ENCODE measurements at places on chromosomes 4 and X.

DNA sequence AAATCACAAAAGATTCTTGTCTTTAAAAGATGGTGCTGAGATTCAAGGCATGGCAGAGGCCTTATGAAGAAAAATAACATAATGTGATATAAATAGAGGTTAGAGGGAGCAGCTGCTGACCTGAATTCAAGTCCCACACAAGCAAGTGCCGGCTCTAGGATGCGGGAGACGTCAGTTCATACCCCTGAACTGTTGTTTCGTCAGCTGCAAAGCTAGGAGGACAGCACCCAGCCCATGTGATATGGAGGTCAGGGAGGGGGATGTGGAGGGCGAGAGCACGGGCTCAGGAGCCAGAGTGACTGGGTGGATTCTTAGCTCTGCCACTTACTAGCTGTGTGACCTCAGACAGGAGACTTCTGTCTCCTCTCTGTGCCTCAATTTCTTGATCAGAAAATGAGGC lies 77.9 kb downstream of the JAKMIP1 start:
- DNase-seq = no peak

DNA sequence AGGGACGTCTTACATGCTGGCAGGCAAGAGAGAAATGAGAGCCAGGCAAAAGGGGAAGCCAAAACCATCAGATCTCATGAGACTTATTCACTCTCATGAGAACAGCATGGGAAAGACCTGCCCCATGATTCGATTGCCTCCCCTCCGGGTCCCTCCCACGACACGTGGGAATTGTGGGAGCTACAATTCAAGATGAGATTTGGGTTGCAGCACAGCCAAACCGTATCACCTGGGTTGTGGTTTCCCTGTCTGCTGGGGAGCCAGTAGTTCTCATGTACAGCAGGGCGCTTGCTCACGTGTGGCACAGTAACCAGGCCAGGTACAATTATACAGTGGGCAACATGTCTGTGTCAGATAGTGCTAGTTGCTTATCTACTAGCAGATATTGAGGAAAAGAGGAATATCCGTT lies 11.1 kb upstream of the RS1 start:
- DNase-seq = no peak

DNA sequence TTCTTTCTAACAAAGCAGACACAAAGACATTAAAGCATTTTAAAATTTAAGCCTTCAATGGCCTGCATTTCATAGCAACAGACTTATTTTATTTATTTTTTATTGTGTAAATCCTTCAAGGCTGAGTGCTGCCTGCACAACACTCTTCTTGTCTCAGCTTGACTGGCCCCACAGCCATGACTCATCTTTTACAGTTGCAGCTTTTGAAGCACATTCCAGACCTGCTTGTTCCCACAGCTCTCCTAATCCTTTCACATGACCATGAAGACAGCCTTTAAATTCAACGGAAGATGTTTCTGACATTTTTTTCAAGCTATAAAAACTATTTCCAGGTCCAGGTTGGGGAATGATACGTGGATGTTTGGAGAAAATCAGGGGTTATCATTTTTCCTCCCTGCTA lies 276.9 kb upstream of the TACR3 start:
- no peak for DNase-seq

GRCh38 chr4:77344001-77344400 lies 187.0 kb downstream of the CCNG2 start:
- DNase-seq = no peak

GRCh38 chr4:148510211-148510610 lies 68.0 kb upstream of the NR3C2 start:
- DNase-seq = no peak

GRCh38 chr4:103998756-103999155 lies 279.0 kb upstream of the TACR3 start:
- no peak for DNase-seq

GRCh38 chrX:456146-456545 lies 69.4 kb upstream of the PPP2R3B start:
- DNase-seq = no peak

- DNase-seq = no peak
These were observed 48.1 kb upstream of the TSPAN7 start for GRCh38 chrX:38513112-38513742.

DNA sequence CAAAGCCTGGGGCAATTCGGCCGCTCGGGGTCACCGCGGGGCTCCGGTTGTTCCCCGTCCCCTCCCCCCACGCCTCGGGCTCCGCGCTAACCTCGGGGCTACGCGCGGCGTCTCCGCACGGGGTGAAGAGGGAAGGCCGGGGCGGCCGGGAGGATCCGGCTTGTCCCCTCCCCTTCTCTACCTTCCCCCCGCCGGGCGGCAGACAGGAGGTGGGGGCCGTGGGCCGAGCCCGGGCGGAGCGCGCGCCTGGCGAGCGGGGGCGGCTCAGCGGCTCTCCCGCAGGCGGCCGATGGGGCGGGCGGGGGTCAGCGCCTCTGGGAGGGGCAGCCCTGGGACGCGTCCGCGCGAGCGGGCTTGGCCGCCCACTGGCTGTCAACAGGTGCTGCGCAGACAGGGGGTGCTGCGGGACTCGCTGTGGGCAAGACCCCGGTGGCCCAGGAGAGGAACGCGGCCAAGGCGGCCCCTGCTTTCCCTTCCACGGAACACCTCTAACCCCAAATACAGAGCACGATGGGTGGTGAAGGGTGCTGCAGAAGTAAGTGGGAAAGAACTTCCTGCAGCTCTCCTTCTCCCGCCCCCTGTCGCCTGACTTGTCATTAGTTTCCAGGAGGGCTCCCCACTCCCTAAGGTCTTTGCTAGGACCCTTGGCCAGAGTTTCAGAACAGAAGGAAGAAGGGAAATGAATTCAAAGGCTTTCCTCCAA lies at the start of gene PDGFC:
TSS of gene PDGFC (minus strand) at position 124 of the 703 bp plus-strand sequence. CDS start 896 bp downstream, outside the sequence.
- DNase-seq = no peak

GRCh38 chr4:87026800-87027495 lies 92.1 kb downstream of the AFF1 start:
- no peak for DNase-seq

DNA sequence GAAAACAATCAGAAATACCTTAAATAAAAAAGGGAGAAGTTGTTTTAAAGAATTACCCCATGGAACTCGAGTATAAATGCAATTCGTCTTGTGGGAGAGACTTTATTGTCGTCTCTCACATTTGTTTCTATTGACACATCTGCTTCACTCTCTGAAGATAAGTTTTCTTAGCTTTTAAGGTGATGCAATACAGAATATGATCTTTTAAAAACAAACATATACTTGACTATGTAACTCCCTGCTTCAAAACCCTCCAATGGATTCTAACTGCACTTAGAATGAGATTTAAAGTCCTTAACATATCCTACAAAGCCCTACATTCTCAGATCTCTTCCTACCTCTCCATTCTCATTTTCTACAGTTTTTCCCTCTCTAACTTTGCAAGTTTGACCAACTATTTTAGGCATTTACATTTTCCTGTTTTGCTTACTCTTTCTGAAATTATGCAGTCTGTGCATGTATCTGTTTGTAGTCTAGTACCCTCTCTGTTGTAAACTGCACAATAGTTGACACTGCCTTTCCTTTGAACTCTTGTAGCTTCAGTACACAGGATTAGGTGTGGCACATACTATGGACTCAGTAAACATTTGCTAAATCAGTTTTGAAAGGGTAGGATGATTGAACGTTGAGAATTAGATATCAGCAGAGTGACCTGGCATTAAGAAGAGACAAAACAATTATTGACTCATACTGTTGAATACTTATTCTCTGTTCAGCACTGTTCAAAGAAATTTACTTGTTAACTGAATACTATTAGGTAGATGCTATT lies 59.8 kb downstream of the AGTR2 start:
- DNase-seq = no peak

DNA sequence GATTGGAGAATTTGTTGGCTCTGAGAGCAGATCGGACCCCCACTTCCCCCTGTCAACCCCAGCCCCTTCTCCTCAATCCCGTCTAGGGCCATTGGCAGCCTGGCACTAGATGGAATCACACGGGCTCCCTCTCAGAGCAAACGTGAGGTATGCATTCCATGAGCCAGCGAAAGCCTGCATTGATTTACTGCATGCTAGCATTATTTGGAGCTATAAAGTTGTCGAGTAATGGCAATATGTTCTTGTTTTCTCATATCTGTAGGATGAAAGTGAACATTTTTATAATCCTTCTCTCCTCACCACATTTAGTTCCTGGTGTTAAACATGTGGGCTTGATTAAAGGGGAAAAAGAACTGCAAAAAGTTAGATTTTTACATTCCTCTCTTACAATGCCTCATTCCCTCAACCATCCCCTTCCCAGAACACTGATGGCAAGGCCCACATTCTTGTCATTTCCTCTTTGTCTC lies 159.2 kb downstream of the SPRY1 start:
- no peak for DNase-seq

DNA sequence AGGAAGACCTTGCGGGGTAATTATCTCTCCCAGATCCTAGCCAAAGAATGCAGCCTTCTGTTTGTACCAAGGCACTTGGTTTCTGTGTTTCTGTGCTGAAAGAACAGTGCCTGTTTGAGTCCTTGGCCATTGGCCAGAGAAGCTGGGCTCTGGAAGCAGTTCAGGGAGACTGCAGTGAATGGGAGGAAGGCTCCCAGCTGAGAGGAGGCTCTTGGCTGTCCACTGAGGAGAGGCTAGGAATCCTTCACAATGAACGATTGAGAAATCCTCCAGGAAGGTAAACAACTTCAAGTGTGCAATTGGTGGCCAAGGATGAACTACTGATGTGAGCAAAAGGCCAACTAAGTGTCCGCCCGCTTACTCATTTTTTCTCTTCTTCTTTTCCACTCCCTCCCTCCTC lies 61.3 kb downstream of the HS3ST1 start:
- DNase-seq = no peak

DNA sequence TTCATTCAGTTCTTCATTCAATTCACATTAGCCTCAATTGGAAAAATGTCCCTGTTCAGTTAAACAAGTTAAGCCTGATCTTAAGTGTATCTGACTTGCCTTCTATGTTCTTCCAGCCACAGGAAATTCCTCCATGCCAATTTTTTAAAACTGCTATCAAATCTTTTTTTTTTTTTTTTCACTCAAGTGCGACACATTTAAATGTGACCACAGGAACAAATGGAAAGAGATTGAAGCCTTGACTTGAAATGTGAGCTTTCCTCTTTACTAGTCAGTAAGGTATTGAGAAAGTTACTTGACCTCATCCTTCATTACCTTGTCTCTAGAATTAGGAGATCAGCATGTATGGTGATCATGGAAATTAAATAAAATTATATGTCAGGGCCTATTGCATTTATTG lies 165.1 kb downstream of the SLIT2 start:
- no peak for DNase-seq

- no peak for DNase-seq
These were observed 6.5 kb downstream of the ZFYVE28 start for GRCh38 chr4:2411786-2412510.

- no peak for DNase-seq
These were observed 167.8 kb upstream of the GK2 start for GRCh38 chr4:79575709-79576428.

- DNase-seq = no peak
These were observed 125.7 kb downstream of the CRLF2 start for GRCh38 chrX:1086444-1087409.

DNA sequence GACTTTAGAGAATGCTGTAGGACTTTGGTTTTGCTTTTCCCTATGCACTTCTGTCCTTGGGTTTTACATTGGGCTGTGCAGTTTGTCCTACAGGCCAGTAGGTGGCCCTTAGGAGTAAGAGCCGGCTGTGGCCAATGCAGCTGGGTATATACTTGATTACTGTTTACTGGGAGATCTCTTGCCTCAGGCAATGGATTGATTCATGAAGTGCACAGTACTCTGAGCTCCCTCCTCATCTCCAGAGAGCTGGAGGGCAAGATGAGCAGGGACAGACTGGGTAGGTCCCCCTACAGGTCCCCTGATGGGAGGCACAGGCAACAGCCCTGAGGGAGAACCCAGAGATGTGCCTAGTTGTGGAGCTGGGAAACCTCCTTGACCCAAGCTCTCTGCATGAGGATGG lies 103.8 kb upstream of the QRFPR start:
- no peak for DNase-seq

DNA sequence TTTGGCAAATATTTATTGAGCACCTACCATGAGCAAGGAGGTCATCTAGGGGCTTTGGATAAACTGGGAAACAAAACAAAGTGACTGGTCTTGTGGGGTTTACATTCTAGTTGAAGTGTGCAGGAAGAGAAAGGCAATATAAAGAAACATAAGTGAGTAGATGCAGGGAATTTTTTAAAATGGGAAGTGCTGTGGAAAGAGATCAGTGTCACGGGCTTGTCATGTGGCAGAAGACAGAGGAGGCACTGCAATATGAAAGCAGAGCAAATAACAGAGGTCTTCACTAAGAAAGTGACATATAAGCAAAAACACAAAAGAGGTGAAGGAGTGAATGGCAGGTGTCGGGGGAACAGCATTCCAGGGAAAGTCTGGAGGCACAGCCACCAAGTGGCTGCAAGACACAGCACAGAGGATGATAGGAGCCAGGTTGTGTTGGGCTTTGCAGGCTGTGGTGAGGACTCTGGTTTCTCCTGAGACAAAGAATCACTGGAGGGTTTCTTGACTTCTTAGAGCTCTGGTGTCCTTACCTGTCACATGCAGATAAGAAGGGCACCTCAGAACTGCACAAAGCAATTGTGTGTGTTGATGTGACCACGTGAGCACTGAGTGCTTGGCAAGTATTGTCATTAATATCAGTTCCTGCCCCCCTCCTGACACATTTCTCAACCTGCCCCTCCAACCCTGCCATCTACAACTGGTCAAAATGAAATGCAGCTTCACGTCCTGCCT lies 143.5 kb downstream of the TSPAN5 start:
- DNase-seq = no peak

- no peak for DNase-seq
These were observed 67.1 kb upstream of the MYOZ2 start for GRCh38 chr4:119068529-119068962.

DNA sequence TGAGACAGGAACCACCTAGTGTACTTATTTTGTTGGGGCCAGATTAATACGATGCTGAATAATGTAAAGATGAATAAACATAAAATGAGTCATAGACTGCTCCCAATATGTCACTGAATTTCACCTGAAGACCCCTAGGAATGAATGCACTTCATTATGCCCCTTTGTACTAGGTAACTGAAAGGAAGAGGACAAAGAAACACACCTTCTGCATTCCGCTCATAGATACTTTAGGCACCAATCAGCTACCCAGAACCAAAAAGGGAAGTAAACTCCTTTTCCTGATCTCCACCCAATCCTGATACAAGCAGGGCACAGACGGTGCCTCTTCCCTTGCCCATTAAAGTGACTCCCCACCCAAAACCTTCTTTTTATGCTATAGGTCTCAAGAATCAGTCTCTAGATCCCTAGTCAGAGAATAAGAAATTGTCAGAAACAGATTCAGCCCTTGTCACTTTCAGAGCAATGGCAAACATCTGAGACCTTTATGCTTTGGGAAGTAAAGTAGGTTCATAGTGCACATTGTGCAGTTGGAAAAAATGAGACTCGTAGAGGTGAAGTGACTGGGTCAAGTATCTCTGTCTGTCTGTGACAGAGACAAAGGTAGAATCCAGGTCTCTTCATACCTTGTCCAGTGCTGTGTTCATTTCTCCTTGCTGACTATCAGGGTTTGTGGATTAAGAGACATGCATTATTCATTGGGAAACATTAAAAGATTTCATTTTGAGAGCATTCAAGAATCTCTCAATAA lies 2.3 kb downstream of the GPR174 start:
- DNase-seq = no peak

Data from activated T-helper 1 cell treated with anti-CD3 and anti-CD28 coated beads, Interleukin-2, amount 50 U/mL, for 16 hours (primary cell).